Right kidney (tissue), 9 donors: ENCODE measurements at places on chromosomes 4 and X.

DNA sequence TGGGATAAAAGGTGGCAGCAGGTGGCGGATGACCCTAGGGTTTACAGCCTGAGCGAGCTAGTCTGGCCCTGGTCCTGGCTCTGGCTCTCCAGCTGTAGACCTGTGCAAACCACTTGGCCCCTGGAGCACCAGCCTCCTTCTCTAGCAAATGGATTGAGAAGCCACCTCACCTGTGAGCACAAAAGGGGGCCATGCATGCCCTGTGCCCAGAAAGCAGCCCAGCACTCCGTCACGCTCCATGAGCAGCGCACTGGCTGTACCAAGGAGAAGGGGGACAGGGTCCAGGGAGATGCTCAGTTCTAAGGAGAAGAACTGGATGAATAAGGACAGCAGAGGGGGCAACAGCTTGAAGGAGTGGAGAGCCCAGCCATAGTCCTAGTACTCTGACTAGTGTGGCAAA, 46.9 kb upstream of the C4orf50 start:
- no peak for DNase-seq

DNA sequence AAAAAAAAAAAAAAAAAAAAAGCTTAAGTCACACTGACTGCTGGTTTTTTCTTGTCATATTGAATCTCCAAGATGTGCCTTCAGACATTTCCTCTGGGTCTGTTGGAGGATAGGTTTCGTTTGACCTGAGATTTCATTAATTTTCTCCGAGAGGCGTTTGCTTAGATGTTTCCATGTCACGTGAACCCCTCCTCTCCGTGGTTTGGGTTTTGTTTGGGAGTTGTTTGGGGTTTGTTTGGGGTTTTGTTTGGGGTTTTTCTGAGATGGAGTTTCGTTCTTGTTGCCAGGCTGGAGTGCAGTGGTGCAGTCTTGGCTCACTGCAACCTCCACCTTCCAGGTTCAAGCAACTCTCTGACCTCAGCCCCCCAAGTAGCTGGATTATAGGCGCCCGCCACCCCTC, 40.8 kb upstream of the DHRSX start:
- DNase-seq, result no peak

- DNase-seq, result no peak
These were observed 325.3 kb upstream of the RASGEF1B start for GRCh38 chr4:81796790-81797528.

- DNase-seq, result no peak
These were observed 68.5 kb upstream of the DDX60 start for GRCh38 chr4:168387091-168387490.

- DNase-seq, result no peak
These were observed 82.1 kb downstream of the CLDN34 start for GRCh38 chrX:10049236-10049635.
